ENCODE measurements at places on chromosomes 13 and 19.

GRCh38 chr13:31881495-31881882 lies 142.2 kb downstream of the RXFP2 start:
- DNase-seq, result no peak

- DNase-seq, result no peak
Observed at GRCh38 chr13:32248801-32249200, 66.4 kb downstream of the ZAR1L start.

GRCh38 chr13:45292176-45292575 lies 48.8 kb downstream of the TPT1 start:
- peak; percentile 58 for DNase-seq

DNA sequence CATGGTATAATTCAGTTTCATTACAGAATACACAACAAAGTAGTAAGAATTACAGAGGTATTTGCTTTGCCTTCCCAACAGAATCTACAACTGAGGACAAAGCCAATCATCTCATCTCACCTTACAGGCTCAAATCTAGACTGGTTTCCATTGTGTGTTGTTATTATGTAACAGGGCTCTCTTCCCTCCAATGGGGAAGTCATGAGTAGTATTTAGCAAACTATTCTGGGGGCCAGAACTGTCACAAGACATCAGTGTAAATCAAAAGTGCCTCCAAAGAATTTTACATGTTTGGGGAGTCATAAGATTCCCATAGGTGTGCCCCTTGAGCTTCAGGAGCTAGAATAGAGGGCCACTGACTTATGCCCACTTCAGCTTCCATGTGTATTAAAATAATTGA lies 187.0 kb upstream of the EDNRB start:
- no peak for DNase-seq

- no peak for DNase-seq
Observed at GRCh38 chr13:71831716-71832115, 35.3 kb downstream of the DACH1 start.

- DNase-seq, result no peak
Observed at GRCh38 chr13:92827503-92827902, 399.1 kb upstream of the GPC6 start.

GRCh38 chr13:100710176-100710575 lies 35.6 kb upstream of the TMTC4 start:
- no peak for DNase-seq

DNA sequence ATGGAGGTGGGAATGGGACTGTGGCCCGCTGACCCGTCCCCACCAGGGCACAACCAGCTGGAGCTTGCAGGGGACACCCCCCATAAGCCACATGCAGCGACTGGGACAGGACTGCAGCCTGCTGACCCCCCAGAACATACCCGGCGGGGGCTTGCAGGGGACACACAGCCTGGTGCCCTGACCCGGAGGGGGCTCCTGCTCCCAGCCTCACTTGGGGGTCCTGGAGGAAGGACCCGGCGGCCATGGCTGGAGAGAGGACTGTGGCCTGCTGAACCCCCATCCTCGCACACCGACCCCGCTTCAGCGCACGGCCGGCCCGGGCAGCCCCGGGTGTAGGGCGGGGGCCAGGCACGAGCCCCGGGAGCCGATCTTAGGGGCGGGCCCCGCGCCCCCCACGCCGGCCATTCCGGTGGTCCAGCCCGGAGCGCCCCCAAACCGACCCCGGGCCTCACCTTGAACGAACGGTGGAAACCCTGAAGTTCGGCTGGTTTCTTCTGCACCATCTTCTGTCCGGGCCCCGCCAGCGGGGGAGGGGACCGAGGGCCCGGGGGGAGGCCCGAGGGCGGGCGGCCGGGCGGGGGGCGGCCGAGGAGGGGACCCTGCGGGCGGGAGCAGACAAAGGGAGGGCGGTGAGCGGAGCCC lies 574 bp downstream of the MKNK2 start:
- DNase-seq, result no peak

DNA sequence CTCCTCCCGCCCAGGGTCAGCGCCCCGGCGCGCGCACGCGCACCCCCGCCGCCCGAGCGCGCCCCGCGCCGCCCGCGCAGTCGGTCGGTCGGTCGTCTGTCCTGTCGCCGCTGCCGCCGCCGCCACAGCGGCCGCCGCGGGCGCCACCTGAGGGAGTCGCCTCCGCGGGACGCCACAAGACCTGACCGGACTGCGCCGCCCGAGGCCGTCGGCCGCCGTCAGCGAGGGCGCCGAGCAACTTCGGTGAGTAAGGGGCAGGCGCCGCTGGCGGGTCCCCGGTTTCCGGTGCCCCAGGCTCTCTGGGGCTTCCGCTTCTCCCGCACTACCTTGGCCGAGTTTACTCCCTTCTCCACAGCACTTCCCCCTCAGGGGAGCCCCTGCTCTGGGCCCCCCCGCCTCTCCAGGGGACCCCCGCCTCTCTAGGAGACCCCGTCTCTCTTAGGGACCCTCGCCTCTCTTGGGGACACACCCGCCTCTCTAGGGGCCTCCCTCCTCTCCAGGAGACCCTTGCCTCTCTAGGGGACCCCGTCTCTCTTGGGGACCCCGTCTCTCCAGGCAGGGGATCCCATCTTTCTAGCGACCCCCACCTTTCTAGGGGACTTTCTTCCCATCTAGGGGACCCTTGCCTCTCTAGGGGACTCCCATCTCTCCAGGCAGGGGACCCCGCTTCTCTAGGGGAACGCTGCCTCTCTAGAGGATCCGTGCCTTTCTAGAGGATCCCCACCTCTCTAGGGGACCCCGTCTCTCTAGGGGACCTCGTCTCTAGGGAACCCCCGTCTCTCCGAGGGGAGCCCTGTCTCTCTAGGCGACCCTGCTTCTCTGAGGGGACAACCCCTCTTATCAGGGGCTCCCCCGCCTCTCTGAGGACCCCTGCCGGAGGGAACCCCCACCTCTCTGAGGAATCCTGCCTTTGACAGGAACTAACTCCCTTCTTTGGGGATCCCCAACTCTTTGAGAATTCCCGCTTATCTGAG lies 19.3 kb upstream of the GATAD2A start:
- no peak for DNase-seq

GRCh38 chr13:105428811-105429210 lies 1106.7 kb downstream of the EFNB2 start:
- peak; percentile 69 for DNase-seq

- DNase-seq, result no peak
Observed at GRCh38 chr19:17058236-17058635, 17.0 kb downstream of the HAUS8 start.

DNA sequence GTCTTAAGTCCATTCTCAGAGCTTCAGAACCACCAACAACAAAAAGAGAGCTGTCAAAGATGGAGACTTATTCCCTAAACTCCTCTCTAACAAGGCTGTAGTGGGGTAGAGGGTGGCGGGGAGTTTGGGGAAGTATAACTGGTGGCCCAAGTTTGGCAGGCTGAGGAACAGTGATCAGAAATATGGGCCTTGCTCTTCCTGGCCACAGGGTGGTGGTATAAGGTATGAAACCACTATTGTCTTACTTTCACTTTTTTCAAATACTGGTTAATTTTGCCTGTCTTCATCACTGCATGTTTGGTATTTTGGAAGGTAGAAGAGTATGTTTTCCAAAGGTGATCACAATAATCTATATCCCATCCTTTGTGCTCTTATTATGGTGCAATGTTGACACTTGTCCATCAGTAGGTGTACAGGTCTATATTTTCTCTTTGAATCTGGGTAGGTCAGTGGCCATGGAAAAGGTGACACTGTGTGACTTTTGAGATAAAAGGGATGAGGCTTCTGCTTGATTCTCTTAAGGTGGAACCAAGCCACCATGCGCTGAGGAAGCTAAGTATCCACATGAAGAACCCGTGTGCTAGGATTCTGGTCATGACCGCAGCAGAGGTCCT lies 23.2 kb upstream of the GPC5 start:
- no peak for DNase-seq

GRCh38 chr19:1773184-1773583 lies 19.9 kb downstream of the ONECUT3 start:
- DNase-seq, result peak; percentile 91

- no peak for DNase-seq
Observed at GRCh38 chr13:102677122-102677521, 17.7 kb downstream of the METTL21C start.

DNA sequence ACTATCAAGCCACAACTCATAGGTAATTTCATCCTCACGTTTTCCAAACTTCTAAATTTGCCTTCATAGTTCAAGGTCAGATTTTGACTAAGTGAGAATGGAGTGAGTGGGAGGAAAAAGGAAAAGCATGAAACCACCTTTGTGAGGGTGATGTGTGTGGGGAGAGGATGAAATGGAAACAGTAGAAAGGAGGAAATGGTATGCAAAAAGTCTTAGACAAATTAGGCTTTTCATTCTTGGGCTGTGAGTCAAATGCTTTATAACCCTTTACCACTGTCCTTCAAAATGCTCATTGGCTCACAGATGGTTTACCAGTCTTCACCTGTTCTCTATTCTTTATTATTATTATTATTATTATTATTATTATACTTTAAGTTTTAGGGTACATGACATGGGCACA lies 127.2 kb downstream of the RAP2A start:
- DNase-seq, result no peak

- no peak for DNase-seq
Observed at GRCh38 chr19:47613165-47614020, 4.5 kb downstream of the BICRA start.

DNA sequence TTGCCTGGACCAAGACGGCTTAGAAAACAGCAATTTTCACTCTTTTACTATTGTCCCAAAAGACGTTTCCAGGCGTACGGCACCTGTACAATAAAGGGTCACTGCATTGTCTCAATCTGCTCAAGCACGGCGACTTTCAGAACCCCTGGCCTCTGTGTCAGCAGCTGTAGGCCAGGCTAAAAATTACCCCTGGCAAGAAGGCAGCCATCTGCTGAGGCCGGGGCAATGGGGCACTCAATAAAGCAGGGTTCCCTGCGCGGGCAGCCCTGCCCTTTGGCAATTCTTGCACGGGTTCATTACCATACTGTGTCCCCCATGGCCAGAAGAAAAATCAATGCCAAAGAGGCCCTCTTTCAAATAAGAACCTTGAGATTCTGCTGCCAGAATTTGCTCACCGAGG lies 52.1 kb downstream of the STK24 start:
- DNase-seq, result no peak

DNA sequence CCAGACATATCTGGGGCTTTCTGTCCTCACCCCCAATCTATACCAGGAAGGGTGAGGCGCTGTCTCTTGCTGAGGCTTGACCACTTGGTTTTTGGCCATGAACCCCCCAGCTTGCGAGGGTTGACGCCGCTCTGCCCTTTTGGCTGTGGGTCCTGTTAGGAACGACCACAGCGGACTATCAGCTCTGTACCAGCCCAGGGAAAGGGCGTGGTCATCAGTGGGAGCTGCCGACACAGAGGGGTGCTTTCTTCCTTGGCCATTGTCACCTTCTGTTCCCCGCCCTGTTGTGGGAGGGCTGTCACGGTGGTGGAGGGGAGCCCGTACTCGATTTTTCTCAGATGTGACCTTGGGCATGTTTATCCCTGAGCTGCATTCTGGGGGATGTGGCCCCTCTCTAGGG lies 5.7 kb downstream of the DCAF15 start:
- DNase-seq, result no peak

DNA sequence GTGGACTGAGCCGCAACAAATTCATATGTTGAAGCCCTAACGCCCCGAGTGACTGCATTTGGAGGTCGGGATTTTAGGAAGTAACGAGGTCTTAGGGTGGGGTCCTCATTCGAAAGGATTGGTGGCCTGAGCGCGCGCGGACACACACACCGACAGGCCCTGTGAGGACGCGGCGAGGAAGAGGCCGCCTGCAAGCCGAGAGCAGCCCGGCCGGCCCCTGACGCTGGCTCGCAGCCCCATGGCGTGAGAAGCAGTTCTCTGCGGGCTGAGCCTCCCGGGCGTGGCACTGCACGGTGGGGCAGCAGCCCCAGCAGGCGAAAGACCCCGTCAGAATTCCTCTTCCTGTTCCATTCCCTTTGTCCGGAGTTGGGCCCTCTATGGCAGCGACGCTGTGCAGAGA lies 131.2 kb downstream of the CRYL1 start:
- DNase-seq, result no peak

DNA sequence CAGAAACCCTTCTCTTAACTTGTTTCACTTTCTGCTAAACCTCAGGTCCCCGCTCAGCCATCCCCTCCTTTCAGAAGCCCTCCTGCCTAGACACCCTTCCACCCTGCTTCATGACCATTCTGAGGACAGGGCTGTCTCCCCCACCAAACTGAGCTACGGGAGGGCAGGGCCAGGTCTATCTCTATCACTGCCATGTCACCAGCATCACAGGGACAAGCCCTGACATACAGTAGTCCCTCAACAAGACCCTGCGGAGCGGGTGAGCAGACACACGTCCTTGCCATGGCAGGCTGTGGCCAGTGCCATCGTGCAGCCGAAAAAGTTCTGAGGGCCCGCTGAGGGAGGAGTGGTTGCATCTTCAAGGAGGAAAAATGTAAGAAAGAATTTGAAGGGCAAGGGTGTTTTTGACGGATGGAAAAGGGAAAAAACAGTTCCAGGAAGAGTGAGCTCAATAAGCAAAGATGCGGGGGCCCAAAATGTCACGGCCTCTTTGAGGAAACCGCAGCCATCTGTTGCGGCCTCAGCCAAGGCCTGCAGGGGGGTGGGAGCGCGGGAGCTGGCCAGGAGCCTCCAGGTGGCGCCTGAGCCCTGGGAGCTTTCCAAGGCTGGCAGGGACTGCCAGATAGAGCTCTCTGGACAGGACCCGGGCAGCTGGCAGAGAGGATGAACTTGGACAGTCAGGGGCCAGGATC lies 8.1 kb downstream of the PTGIR start:
- peak; percentile 58 for DNase-seq

DNA sequence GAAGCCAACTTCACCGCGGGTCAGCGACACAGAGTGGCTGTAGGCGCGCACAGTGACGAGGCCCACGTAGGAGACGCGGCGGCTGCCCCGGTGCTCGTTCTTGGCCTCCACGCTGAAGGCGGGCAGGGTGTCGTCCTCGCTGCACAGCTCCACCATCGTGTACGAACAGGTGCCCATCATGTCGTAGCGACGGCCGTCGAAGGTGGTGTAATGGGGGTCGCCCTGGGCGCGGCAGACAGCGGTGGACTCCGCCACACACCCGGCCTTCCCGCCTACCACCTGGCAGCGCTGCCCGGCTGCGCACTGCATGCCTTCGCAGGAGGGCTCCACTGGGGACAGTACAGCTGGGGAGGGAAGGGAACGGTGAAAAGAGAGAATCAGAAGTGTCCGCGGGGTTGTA lies 10.0 kb downstream of the FCGBP start:
- no peak for DNase-seq

- no peak for DNase-seq
Observed at GRCh38 chr13:24075137-24075975, 85.2 kb upstream of the SPATA13 start.

DNA sequence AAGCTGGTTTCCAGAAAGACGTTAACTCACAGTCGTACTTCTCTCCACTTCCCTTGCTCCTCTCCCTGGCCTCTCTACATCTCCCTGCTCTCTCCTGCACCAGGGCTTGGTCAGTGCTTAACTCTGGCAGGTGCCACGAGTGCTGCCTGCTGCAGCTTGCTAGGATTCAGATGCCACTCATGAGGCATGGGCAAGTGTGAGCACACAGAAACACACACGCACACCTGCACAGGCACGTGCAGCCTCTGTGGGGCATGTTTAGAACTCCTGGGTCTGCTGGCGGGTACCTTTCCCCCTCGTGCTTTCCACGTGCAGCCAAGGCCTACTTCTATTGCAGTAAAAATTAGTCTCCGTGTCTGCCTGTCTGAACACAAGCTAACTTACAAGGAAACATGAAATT lies 31.8 kb downstream of the SOX1 start:
- no peak for DNase-seq

- DNase-seq, result peak; percentile 10
Observed at GRCh38 chr13:71979616-71980015, 112.6 kb upstream of the DACH1 start.

- DNase-seq, result peak; percentile 93
Observed at GRCh38 chr19:2722541-2723344, 1.6 kb upstream of the DIRAS1 start.

GRCh38 chr19:55212447-55212846 lies 3.1 kb upstream of the PTPRH start:
- DNase-seq, result peak; percentile 51
